ENCODE measurements at places on chromosomes 4 and X.

DNA sequence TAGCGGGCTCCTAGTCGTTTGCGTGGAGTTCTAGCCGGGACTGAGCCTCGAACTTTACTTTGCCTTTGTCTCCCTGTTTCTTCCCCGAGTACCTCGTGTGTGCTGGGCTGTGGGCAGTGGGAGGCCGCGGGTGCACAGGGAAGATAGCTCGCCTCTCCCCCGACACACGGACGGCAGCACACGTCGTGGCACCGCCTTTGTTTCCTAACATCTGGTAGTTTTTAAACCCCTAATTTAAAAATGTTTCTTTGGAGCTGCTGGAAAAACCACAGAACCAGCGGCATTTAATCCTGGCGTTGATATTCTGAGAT lies 866 bp downstream of the RBM46 start:
- no peak for DNase-seq

GRCh38 chr4:136644279-136644678 lies 888.0 kb downstream of the PCDH18 start:
- no peak for DNase-seq

DNA sequence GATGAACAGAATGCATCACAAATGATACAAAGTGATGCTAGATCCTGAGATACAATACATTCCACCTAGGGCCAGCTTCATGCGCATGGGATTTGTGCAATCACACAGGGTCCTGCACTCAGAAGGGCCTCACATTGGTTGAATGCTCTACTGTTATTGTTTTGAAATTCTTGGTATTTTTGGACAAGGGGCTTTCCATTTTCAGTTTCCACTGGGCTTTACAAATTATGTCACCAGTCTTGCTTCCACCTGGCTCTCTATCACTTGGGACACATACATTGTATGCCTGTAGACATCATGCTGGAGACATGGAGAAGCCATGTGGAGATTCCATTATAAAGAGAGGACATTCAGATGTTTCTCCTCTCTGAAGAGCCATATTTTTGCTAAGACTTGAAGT lies 155.8 kb downstream of the NAA11 start:
- DNase-seq, result no peak

GRCh38 chr4:110636171-110636679 lies 13.3 kb upstream of the PITX2 start:
- DNase-seq, result no peak

DNA sequence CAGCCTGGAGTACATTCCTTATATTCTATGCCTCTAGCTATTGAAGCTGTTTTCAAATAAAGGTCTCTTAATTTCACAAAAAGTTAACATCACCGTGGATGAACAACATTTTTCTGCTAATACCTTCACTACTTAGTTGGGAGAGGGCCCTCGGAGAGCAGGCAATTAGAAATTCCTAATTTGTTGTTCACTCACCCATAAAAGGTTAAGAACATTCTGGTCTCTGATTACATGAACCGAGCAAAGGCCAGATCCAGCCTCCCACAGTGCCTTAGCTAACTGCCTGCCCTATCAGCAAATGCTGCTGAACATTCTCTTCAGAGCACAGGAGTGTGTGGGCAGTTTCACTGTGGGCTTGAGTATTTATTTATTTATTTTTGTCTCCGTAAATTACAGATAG lies 36.0 kb upstream of the TTC29 start:
- DNase-seq, result no peak

GRCh38 chr4:26253968-26254367 lies 66.8 kb upstream of the RBPJ start:
- no peak for DNase-seq

All from transverse colon (tissue), 4 donors.